ENCODE measurements at places on chromosomes 4 and X. TPM values are rescaled to one million over a fixed set of nuclear protein-coding genes. Genes with fewer than 3 reads are reported as not detected.

DNA sequence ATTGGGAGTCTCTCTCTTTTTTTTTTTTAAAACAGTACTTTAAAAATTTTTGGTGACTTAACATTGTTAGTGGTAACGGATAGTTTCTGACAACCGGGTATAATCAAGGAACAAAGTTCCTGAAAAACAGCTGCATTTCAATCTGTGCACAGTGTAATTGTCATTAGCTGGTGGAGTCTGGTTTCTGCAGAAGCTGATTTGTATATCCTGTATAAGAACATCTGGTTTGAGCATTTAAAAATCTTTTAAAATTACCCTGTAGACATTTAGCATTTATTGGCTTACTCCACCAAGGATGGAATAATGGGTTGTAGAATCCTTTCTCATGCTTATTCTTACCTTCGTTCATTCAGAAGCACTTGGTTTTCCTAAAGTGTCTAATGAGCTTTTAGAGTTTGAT lies 11.2 kb downstream of the JADE1 start:
- no peak for DNase-seq

- DNase-seq: no peak
Measured at GRCh38 chr4:135239964-135240363, 1038.4 kb upstream of the PABPC4L start.

INTS6L gene
- total RNA-seq: 30.2 TPM

DNA sequence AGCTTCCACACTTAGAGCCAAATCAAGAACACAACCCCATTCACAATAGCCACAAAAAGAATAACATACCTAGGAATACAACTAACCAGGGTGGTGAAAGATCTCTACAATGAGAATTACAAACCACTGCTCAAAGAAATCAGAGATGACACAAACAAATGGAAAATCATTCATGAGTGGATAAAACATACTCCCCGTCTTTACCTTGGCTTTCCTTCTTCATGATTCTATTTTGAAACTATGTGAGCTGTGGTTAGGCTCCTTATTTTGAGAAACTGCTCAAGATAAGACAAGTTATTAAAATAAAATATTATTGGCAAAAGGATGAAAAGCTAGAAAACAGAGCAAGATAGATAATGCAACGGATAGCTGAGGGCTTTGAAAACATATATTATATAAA lies 598.1 kb upstream of the FAT1 start:
- DNase-seq: no peak

DNA sequence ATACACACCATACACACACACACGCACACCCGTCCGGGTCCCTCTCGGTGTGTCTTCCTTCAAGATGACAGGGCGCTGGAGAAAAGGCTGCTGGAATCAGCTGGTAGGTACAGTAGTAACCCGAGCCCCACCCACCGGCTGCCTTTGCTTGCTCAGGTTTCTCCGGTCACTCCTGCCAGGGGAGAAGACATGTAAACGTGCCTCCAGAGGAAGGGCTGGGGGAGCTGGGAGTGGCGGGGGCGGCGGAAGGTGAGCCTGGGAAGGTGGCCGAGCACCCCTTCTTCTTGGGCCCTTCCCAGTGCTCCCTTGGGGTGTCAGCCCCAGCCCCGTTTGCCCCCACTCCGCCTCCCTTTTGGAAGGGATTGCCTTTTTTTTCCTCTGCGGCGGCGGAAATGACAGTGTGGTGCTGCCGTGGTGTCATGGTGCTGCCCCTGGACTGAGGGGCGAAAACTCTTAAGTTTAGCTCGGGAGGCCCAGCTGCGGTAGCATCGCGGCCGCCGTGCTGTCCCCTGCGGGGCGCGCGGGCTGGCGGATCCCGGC lies at the start of gene MID2:
TSS of gene MID2 (plus strand) at position 169 of the 540 bp plus-strand sequence. CDS start 561 bp downstream, outside the sequence.
- peak; percentile 16 for DNase-seq

DNA sequence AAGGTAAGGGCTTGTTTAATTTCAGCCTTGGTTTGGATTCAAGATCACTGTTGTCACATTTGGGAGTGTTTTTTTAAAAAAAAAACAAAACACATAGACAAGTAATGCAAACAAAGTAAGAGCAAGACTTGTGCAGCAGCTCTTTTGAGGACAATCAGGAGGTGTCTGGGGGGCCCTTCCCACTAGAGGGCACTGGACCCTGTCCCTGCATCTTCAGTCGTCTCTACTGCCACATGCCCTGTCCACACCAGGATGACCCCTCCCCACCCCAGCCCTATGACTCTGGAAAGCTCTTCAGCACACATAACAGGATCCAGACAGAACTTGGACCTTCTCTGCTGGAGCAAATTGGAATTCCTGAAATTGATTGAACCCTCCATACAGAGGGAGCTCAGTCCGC lies 71.0 kb downstream of the USP46 start:
- peak; percentile 28 for DNase-seq

PDE6B gene
- total RNA-seq: 18.8 TPM

DNA sequence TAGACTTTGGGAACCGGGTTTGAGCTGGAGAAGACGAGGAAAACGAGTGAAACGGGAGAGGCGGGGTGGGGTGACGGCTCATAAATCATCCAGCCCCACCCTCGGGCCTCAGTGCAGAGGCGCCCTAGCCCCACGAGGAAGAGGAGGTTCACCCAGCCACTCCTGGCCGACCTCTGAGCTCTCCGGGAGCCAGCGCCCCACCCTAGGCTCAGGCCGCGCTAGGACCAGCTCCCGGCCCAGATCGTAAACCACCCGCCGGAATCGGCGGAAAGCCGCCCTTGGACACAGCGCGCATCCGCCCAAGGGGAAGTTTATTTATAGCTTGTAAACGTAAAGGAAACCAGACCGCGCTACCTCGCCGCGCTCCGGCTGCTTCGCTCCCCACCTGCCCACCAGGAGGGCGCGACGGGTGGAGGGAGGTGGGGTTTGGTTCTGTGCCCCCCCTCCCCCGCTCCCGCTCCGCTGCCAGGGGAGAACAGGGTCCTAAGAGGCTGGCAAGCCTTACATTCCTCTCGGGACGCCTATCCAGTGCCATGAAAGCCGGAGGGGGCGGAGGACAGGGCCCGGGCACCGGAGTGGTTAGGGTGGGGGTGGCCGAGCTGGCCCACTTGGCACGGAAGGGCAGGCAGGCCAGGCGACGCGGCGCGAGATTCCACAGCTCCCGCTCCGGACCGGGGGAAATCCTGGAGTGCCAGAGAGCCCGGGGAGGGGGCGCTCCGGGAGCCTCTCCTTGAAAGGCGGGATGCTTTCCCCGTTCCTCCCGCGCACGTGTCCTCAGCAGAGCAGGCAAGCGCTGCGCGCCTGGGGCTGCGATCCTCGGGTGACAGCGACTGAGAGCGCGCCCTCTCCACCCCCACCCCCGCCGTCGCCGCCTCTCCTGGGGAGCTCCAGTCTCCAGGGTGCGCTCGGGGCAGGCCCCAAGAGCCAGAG lies 84.2 kb downstream of the BCOR start:
- peak; percentile 58 for DNase-seq

GRCh38 chrX:109934434-109934833 lies 68.5 kb upstream of the TMEM164 start:
- DNase-seq: no peak
